ENCODE measurements at places on chromosomes 3 and 15. TPM values are rescaled to one million over a fixed set of nuclear protein-coding genes. Genes with fewer than 3 reads are reported as not detected.
A peak's percentile ranks its signal among the peaks of the same experiment; 100 is the strongest.

Gene IL5RA
- total RNA-seq, result not detected

Gene RTP3
- not detected for total RNA-seq

Gene SEMA3B
- total RNA-seq, result 179 TPM

DNA sequence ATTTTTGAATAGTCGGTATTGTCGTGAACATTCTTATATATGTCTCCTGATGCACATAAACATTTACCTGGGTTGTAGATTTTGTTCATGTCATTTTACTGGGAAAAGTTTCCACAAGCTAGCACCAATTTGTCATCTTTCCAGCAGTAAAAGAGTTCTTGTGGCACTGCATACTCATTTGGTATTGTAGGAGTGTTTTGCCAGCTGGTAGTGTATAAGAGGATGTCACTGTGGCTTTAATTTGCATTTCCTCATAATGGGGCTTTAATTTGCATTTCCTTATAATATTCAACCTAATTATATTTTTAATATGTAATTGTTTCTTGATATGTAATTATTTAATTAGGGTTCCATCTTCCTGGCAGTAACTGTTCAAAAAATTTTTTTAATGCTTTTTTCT lies 21.2 kb upstream of the TNFSF10 start:
- DNase-seq, result no peak
- no peaks in the 10 kb centered on the region for H3K36me3 ChIP-seq
- H3K4me1 ChIP-seq, result peaks cover 28% of the 10 kb centered on the region
- H3K27me3 ChIP-seq, result no peaks in the 10 kb centered on the region

DNA sequence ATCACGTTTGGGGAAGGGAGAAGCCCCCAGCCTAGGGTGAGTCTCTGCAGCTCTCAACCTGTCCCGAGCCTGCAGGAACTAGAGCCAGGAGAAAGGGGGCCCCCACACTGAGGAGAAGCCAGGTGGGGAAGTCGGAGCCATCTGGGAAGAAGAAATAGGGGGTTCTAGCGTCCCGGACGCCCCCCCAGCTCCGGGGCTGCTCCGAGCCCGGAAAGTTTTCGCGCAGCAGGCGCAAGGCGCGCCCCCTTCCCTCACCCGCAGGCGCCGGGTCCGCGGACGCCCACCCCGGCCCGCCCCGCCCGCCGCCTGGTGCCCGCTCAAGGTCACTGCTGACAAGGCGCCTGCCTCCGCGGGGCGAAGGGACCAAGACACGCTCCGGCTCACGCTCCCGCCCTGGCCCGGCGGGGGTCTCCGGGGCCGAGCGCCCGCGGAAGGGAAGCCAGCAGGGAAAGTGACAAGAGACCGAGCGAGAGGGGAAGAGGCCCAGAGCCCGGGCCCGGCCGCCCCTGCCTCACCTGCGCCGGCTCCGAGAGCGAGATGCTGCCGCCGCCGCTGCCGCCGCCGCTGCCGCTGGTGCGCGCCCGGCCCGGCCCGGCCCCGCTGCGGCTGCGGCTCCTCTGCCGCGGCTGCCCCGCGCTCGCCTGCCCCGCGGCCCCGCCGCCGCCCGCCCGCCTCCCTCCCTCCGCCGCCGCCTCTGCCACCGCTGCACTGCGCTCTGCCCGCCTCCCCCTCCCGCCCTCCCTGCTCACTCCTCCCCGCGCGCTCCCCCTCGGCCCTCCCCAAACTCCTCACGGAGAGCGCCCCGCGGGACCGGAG lies 108.4 kb upstream of the SLC6A11 start:
- H3K36me3 ChIP-seq, result no peaks in the 10 kb centered on the region
- peaks cover 92% of the 10 kb centered on the region for H3K27me3 ChIP-seq
- DNase-seq, result no peak
- H3K27ac ChIP-seq, result no peak overlapping the region
- H3K4me3 ChIP-seq, result peak overlapping the region; percentile 49
- H3K4me1 ChIP-seq, result peaks cover 5% of the 10 kb centered on the region

DNA sequence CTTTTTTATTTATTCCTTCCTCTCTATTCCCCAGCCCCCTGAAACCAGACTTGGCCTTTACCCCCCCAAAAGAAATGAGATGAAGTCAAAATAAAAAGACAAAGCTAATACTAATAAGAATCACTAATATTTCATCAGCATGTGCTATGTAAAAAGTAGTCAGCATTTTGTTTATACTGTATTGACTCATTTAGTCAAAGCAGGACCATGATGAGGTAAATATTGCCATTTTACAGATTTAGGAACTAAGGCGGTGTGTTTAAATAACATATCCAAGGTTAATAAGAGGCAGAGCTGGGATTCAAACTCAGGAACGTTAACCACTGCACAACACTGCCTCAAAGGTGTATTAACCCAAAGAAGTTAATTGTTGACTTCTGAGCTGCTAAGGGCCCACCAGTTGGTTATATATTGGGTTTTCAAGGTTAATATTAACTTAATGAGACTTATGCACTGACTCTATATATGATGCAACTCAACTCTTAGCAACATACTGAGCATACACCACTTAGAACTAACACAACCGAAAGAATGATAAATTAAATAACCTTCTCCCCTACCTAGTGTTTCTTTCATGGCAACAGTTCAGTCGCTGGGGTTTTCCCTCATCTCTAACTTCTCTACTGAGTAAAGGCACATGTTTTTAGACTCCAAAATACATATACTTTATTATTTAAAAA lies 34.7 kb downstream of the FOXP1 start:
- H3K27me3 ChIP-seq, result no peaks in the 10 kb centered on the region
- H3K4me1 ChIP-seq, result peaks cover 5% of the 10 kb centered on the region
- no peak overlapping the region for H3K27ac ChIP-seq
- no peak overlapping the region for H3K4me3 ChIP-seq
- H3K36me3 ChIP-seq, result peaks cover 2% of the 10 kb centered on the region

DNA sequence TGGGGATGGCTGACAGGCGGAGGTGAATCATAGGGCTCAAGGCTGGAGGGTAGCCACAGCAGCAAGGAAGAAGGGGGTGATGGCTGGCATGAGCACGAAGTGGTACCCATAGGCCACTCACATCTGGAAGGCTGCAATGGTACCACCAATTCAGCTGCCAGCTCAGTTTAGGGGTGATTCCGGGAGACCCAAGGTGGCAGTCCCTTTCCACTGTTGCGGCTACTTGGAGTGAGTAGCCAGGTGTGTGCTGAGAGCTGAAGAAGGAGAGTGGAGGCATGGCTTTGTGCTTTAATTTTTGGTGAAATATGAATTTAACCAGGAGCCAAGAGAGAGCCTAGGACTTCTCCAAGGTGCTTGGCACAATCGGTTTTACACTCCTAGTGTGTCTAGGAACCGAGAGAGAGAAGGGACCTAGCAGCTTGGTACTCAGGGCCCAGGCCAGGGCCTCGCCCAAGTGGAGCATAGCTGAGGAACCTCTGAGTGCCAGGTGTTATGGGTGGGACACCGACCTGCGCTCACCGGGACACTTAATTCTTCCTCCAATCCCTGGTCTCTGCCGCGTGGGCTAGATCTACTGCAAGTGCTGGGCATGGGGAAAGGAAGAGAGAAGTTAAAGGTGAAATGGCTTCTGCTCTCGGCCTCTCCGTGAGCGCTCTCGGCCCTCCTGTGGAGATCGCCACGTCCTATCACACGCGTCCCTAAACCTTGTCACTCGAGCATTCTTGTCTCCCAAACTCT lies 32.2 kb upstream of the POLG start:
- DNase-seq, result no peak
- H3K4me1 ChIP-seq, result peaks cover 7% of the 10 kb centered on the region
- peaks cover 94% of the 10 kb centered on the region for H3K27me3 ChIP-seq
- H3K36me3 ChIP-seq, result no peaks in the 10 kb centered on the region
- H3K4me3 ChIP-seq, result peak overlapping the region; percentile 26
- H3K27ac ChIP-seq, result no peak overlapping the region

GRCh38 chr15:26132811-26133210 lies 269.7 kb upstream of the ATP10A start:
- H3K27ac ChIP-seq, result no peak overlapping the region
- H3K27me3 ChIP-seq, result peaks cover 9% of the 10 kb centered on the region
- no peak overlapping the region for H3K4me3 ChIP-seq
- peaks cover 22% of the 10 kb centered on the region for H3K4me1 ChIP-seq
- H3K36me3 ChIP-seq, result no peaks in the 10 kb centered on the region
- no peak for DNase-seq

DNA sequence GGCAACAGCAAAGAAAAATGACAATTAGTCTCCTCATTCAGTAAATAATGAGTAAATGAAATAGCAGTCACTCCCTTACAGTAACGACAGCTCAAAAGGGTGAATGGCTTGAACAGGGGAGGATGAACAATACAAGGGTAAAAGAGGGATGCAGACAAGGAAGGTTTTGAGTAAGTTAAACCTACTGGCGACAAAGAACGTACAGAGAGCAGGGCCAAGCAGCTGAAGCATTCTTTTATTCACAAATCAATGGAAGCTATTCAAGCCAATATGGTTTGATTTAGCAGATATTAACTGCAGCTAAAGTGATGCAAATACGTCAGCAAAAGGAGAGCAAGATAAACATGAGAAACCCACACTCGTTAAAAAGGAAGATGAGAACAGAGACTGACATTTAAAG lies 90.7 kb upstream of the ICE2 start:
- H3K4me1 ChIP-seq, result peaks cover 2% of the 10 kb centered on the region
- H3K27me3 ChIP-seq, result no peaks in the 10 kb centered on the region
- DNase-seq, result no peak
- no peaks in the 10 kb centered on the region for H3K36me3 ChIP-seq
- H3K27ac ChIP-seq, result no peak overlapping the region
- no peak overlapping the region for H3K4me3 ChIP-seq

- peak overlapping the region; percentile 75 for H3K27ac ChIP-seq
- peak overlapping the region; percentile 92 for H3K4me3 ChIP-seq
- DNase-seq, result no peak
- peaks cover 2% of the 10 kb centered on the region for H3K36me3 ChIP-seq
These were observed 710 bp downstream of the ABHD10 start for GRCh38 chr3:111979434-111980038.

DNA sequence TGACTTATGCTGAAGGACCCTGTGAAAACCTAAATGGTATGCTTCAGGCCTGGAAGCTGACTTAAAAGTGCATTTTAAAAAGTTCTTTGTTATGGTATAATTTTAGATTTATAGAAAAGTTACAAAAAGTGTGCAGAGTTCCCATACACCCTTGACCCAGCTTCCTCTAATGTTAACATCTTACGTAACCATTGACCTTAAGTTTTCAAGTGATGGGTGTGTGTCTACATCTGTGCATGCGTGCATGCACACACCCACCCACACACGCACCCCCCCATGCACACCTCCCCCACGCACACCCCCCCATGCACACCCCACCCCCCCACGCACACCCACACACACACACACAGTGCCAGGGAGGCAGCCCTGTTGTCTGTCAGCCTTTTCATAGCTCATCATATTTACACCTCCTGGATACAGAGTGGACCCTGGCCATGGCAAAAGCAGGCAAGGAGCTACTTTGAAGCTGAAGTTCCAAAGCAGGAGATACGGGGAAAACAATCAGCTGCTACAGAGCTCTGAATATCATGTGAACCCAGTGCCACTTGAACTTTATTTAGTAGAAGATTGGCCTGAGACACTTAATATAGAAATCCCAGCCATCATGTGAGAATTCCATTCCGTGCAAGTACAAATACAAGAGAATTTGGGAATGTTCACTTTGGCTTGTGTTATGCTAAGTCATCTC lies 30.0 kb upstream of the TRAK1 start:
- H3K27me3 ChIP-seq, result no peaks in the 10 kb centered on the region
- no peaks in the 10 kb centered on the region for H3K36me3 ChIP-seq
- DNase-seq, result no peak

DNA sequence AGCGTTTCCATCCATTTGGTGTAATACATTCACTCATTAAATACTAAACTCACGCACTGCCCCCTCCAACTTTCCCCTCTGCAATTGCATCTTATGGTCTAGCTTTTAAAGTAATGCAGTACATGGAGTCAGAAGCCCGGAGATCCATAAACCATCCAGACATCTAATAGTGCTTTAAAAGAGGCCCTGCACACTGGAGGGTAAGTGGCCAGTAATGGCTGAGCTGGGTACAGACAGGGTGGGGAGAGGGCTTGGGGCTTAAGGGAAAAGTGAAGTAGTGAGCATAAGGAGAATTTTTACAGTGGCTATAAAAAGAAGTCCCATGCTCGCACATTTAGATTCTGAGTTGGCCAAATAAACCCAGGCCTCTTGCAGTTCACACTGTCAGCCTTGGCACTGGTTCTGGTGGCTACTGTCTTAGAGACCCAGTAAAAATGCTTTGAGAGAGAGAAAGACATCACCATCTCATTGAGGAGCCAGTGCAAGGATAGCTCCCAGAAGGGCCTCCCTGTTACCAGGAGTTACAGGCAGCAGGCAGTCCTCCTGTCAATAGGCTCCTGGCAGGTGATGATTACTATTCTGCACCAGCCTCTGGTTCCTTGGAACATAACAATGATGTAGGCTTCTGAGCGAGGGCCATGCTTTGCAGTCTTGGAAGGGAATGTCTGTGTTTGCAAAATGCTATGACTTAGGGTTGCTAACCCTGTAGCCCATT lies 112.6 kb upstream of the NEO1 start:
- no peaks in the 10 kb centered on the region for H3K36me3 ChIP-seq
- H3K27me3 ChIP-seq, result peaks cover 31% of the 10 kb centered on the region
- no peaks in the 10 kb centered on the region for H3K4me1 ChIP-seq
- H3K4me3 ChIP-seq, result no peak overlapping the region
- DNase-seq, result no peak
- H3K27ac ChIP-seq, result no peak overlapping the region

DNA sequence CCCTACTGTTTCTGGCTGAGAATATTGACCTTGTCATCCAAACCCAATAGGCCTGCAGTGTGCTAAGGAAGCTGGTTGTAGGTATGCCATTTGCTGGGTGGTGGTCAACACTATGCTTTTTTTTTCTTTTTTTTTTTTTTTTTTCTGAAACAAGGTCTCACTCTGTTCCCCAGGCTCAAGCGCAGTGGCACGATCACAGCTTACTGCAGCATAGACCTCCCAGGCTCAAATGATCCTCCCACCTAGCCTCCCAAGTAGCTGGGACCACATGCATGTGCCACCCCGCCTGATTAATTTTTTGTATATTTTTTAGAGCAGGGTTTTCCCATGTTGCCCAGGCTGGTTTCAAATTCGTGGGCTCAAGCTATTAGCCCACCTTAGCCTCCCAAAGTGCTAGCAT lies 35.7 kb upstream of the RHO start:
- H3K4me1 ChIP-seq, result peaks cover 25% of the 10 kb centered on the region
- H3K36me3 ChIP-seq, result peaks cover 19% of the 10 kb centered on the region
- H3K27me3 ChIP-seq, result no peaks in the 10 kb centered on the region
- H3K27ac ChIP-seq, result no peak overlapping the region

DNA sequence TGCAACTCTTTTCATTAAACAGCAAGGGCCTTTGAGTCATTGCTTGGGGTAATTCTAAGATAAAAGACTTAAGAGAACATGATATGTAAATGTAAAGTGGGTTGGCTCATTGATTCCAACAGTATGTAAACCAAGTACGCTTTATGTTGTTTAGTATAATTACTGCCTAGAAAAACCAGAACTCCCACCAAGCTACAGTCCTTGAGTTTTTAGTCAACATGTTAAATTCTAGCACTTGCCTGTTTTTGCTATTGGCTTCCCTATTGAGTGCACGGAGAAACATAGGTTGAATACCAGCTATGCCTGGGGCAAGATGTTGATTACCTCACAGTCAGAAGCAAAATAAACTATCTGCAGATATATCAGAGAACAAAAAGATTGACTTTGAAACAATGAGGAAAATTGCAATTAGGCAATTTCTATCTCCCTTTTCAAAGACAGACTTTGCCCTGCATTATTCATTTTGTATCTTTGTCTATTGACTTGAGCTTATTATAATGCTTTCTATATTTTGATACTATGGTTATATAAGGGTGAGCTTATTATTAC lies 179.3 kb downstream of the ZPLD1 start:
- peaks cover 5% of the 10 kb centered on the region for H3K4me1 ChIP-seq
- DNase-seq, result no peak
- H3K27me3 ChIP-seq, result no peaks in the 10 kb centered on the region
- no peak overlapping the region for H3K4me3 ChIP-seq

- no peak for DNase-seq
- H3K4me3 ChIP-seq, result no peak overlapping the region
- no peak overlapping the region for H3K27ac ChIP-seq
- H3K4me1 ChIP-seq, result peaks cover 11% of the 10 kb centered on the region
- no peaks in the 10 kb centered on the region for H3K36me3 ChIP-seq
These were observed 35.3 kb upstream of the MRPS22 start for GRCh38 chr3:139308560-139308959.

Data from mesothelial cell of epicardium (in vitro differentiated cells).